ENCODE measurements at places on chromosomes 16 and 17. TPM values are rescaled to one million over a fixed set of nuclear protein-coding genes. Genes with fewer than 3 reads are reported as not detected.
A peak's percentile ranks its signal among the peaks of the same experiment; 100 is the strongest.

DNA sequence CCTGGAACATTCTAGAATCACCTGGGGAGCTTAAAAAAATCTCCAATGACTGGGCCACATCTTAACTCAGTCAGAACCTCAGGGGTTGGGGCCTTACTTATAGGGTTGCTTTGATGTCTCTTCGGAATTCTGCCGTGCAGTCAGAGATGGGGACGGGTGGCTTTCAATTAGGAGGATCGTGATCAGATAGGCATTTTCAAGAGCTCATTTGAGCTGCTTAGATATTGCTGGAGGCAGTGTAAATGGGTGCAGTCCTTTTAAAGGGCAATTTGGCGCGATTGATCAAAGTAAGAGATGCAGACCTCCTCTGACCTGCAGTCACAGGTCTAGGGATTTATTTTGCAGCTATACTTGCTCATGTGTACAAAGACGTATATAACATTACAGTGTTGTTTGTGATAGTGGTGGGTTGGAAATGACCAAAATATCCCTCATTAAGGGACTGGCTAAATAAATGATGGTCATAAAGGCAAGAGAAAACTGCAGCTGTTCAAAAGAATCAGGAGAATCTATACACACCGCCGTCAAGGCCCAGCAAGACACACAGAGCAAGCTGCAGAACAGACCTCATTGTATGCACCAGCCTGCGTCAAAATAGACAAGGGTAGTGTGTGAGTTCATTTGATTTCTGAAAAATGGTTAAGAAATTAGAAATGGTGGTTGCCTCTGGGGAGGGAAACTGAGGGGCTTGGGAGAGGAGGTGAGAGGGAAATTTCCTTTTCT is 6.3 kb upstream of the KCNG4 start:
- DNase-seq = no peak

DNA sequence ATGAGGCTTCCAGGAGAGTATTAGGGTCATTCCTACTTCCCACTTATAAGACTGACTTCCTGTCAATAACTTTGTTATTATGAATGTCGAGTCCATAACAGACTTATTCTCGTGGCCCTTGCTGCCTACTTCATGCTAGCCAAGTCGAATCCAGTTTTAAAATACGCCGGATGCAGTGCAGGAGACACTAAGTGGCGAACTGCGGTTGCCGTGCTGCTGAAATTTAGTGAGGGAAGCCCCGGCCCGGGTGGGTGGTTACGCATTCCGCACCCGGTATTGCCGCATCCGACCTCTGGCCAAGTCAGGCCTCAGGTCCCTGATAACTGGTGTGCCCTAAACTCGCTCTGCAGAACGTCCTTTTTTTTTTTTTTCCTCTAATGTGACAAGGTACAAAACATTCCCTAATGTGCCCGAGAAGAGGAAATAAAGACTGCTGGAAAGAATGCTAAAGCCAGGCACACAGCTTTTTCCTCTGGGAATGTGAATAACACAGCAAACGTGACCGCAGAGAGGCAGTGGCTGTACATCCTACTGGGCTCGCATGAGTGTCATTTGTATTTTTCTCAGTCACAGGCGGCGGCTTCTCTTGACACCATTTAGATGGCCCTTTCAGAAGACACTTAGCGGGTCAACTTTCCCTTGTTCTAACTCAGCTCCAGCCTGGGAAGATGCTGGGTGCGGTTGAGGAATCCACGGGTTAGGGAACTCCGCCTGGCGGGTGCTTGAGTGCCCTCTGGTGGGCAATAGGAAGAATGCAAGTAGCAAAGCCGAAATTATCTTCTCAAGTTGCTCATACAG is 7.1 kb upstream of the AKTIP start:
- peak; percentile 80 for DNase-seq

DNA sequence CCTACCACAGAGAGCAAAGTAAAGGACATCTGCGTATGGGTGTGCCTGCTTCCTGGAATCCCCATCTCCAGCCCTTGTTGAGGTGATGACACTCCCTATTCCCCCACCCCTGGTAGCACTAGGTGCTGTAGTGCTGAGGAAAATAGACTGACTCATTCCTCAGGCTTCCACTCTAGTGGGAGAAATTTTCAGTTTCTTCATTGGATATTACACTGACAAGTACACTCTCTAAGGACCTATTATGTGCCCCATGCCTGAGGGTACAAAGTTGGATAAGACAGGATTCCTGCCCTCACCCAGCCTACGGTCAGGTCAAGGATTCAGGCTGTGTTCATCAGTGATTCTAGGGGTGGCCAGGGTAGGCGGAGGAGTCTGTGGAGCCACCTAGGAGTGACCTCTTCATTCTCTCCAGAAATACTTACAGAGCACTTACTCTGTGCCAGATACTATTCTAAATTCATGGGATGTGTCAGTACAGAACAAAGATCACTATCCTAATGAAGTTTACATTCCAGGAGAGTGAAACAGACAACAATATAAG is 4.5 kb upstream of the ZC3H7A start:
- DNase-seq = no peak

DNA sequence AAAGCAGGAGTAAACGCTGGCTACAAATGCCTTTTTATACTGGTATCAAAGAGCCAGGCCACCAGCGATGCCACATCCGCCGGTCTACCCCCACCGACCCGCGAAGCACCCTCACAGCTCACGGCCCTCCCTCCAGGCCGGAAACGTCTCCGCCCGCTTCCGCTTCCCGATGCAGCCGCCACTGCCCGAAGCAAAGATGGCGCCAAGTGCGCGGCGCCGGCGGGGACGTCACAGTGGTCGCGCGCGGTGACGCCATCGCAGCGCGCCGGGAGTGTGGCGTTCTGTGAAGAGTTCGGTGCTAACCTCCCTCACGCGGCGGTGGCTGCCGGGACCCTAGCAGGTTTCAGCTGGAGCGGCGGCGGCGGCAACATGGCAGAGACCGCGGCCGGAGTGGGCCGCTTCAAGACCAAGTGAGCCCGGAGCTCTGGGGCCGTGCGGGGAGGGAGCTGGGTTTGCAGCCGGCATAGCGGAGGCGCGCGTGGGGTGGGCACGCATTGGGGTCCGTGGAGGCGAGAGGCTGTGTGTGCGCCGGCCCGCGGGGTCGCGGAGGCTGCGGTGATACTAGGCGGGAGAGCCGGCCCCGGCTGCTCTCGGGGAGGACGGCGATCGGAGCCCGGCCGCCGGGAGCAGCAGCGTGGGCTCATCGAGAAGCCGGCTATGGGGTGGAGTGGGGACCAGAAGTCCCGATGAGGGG is at the start of gene TBL3:
TBL3 (plus strand) TSS at position 258 of the 694 bp plus-strand sequence; CDS start at position 370, 112 bp downstream.
- DNase-seq = peak; percentile 94

GRCh38 chr17:78458091-78458490 is 79.6 kb downstream of the PGS1 start:
- no peak for DNase-seq

DNA sequence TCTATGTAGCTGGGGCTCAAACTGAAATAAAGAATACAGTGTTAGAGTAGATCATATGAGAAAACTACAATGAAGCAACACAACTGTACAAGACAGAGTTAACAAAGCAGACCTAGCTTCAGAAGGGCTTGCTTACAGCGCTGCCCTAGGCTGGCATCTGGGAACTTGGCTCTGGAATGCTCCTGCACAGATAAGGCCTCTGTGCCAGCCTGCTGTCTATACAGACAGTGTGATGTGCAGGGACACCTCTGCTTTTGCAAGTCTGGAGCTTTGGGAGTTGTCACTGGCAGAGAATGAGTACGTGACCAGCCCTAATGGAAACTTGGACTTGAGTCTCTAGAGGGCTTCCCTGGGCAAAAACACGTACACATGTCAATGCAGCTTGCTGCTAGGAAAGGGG is 32.1 kb upstream of the SLC38A8 start:
- no peak for DNase-seq

GRCh38 chr16:72247821-72248253 is 75.9 kb upstream of the PMFBP1 start:
- DNase-seq = peak; percentile 7

- DNase-seq = no peak
Measured at GRCh38 chr16:14427371-14427948, 202.6 kb downstream of the PARN start.

The B4GALNT2 gene
- total RNA-seq = not detected

The KCNG4 gene
- 0.05 TPM for total RNA-seq

The TMEM238L gene
- not detected for total RNA-seq

The IRX6 gene
- total RNA-seq = 0.13 TPM

The MYOCD gene
- 0.05 TPM for total RNA-seq

The IGF2BP1 gene
- 6.7 TPM for total RNA-seq

The VPS35L gene
- 32.8 TPM for total RNA-seq
